ENCODE measurements at places on chromosomes 5 and 9.

DNA sequence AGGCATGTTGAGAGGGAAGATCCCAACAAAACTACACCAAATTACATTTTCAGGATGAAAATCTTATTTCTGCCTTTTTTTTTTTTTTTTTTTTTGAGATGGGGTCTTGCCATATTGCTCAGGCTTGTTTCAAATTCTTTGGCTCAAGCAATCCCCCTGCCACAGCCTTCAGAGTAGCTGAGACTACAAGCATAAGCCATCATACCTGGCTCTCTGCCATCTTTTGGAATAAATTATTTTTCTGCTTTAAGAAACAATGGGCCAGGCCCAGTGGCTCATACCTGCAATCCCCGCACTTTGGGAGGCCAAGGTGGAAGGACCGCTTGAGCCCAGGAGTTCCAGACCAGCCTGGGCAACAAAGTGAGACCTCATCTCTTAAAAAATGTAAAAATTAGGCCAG lies 14.3 kb downstream of the AFF4 start:
- DNase-seq: no peak

- DNase-seq: no peak
Measured at GRCh38 chr9:126084008-126084407, 242.6 kb upstream of the MVB12B start.

DNA sequence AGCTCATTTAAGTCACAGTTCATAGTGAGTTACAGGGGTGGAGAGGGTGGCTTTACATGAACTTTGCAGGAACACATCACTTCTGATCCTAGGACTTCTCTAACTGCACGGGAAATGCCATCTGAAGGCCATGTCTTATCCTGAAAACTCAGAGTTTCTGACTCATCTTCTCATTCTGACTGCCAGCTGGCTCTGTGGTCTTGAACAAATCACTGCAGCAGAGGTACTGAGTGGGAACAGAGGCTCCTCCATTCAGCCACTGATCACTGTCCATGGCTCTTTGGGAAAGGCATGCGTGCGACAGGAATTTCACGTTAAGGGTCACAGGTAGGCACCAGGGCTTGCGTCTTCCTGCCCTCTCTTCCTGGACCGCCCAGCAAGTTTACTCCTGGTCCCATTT lies 114.6 kb upstream of the LRRTM2 start:
- peak; percentile 32 for DNase-seq

DNA sequence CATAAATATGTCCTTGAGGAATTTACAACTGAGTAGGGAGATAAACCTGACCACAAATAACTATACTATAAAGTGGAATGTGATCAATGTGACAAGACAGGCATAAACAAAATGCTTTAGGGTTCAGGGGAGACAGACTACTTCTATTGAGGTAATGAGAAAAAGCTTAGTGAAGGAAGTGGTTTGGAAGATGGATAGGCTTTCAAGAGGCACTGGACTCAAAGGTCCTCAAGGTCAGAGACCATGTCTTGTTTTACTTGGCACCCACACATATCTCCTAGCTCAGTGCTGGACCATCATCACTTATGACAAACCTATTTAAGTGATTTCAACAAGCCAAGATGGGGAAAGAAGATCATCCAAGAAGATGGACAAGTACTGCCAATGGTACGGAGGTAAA lies 257.8 kb downstream of the BNC2 start:
- DNase-seq: no peak

- no peak for DNase-seq
Measured at GRCh38 chr9:15618540-15619331, 65.9 kb downstream of the CCDC171 start.

DNA sequence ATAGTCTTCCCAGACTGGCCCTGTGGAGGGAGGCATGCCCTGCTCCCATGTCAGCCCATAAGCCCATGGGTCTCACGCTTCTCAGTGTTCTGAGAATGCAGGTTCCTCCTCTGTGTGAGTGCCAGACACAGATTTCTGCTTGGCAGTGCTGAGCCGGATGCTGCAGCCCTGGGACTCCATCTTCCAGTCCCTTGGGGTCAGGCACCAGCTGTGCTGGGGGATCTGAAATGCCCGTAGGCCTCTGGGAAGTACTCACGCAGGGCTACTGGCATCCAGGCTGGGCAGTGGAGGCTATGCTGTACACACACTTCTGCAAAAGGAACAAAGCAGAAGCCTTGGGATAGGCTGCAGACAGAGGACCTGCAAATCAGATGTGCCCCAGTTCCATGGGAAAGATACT lies 1944.6 kb downstream of the EFNA5 start:
- no peak for DNase-seq

GRCh38 chr5:94702729-94703128 lies 84.3 kb downstream of the SLF1 start:
- DNase-seq: no peak

DNA sequence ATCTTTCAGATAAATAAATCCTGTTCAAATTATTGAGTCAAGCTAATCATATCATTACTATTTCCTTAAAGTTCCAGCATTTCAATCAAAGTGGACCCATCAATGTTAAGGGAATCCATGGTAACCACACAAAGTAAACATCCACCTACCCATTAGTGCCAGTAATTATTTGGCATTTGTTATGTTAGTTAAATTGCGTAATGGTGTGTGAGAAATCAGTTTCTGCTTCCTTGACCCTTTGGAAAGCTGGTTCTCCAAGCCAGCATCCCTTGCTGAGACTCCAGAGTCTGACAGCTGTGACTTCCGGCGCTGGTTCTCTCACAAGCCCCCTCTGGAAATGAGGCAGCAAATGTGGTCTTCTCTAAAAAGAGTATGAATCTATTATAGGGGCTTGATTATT lies 308.6 kb upstream of the EFNA5 start:
- DNase-seq: no peak

DNA sequence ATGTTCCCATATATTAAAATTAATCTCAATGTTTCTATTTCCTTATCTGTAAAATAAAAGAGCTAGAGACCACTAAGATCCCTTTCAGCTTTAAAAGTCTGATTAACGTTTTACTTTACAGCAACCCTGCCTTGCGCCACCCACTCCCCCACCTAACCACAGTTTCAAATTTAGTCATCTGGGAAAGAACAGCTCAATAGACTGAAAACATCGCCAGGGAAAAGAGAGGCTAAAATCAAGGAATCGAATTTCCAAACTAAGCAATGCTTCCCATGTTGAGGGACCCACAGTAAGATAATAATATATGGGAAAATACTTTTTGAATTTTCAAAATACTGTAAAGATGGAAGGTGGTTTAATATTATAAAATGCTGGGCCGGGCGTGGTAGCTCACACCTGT lies 6.6 kb downstream of the SAXO1 start:
- DNase-seq: no peak

- DNase-seq: no peak
Measured at GRCh38 chr9:125486152-125486508, 220.9 kb downstream of the MAPKAP1 start.

GRCh38 chr5:177008716-177009115 lies 2.1 kb upstream of the UIMC1 start:
- no peak for DNase-seq

DNA sequence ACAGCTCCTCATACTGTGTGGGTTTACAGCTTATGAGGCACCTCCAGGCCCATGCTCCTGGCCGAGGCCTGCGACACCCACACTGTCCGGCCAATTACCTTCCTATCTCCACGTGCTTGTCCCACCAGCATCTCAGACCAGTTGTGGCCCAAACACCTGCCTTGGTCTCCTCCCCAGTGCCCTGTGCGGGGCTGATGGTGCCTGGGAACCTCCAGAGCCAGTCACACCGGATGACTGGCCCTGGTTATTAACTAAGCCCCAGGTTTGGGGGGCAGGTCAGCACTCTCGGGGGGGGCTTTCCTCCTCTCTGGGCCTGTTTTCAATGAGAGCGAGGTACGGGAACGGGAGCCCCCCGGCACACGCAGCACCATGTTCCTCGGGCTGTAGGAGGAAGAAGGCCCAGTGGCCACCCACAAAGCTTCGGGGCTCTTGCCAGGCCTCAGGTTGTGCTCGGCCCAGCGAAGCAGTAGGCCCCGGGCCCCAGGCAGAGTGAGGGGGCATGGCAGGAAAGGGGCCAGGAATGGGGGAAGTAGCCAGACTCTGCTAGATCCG lies 76.0 kb upstream of the PHYKPL start:
- DNase-seq: no peak

DNA sequence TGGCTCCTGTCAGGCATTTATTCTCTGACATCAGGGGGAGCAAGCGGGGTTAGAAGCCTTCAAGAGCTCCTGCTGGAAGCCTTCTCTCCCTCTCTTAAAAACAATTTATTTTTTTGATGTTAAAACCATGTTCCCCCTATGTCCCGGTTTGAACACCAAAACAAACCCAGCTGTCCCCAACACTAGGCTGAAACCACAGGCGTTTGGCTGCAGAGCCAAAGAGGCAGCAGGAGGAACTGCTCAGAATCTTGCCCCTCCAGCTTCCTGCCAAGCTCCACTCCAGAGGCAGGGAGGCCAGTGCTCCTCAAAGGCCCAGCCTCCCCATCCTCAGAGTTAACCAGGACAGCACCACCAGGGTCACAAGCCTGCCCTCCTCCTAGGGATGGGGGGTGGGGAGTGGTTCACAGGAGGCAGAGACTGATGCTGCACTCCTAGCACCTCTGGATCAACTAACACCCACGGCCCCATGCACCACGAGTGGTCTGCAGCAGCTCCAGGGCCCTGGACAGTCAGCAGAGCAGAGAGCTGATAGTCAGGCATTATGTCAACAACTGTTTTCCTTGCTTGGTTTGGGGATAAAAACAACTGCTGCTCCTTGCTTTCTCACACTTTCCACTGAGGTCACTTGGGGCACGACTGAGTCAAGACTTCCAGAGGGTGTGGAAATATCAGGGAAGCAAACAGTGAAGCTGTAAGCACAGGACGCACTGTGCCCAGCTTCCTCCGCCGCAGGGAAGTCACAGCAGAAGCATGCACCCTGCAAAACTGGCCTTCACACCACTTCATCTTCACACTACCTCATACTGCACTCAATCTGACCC lies 96.5 kb upstream of the ADRA1B start:
- peak; percentile 39 for DNase-seq

GRCh38 chr5:101580591-101580990 lies 677.5 kb upstream of the ST8SIA4 start:
- no peak for DNase-seq

DNA sequence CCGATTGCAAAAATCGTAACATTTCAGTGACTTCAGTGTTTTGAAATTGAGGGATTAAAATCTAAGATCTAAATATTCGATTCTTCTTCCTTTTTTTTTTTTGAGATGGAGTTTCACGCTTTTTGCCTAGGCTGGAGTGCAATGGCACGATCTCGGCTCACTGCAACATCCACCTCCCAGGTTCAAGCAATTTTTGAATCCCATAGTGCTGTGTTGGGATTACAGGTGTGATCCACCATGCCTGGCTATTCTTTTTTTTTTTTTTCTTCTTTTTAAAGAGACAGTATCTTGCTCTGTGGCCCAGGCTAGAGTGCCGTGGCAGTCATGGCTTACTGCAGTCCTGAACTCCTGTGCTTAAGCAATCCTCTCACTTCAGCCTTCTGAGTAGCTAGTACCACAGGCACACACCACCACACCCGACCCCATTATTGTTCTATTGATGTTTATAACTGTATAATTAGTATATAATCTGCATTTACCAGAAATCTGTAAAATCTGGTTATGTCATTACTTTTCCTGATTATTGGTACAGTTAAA lies 42.7 kb downstream of the NSD1 start:
- DNase-seq: no peak

DNA sequence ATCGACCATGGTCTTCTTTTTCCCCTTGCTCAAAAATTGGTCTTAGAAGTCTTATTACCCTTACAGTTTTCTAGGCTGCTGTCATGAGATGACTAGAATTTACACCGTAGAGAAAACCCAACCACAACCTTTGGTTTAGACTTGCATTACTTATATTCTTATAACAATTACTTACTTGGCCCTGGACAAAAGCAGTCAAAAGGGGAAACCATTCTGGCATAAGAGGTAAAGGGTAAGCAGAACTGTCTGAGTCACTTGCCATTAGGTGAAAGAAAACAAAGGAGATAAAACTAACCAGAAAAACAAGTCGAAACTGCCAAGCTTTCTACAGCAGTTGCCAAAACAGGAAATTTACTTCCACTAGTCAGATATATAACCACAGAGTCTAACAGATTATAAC lies 17.9 kb downstream of the TMEM245 start:
- DNase-seq: no peak

- DNase-seq: no peak
Measured at GRCh38 chr9:6153425-6153824, 62.2 kb upstream of the IL33 start.

DNA sequence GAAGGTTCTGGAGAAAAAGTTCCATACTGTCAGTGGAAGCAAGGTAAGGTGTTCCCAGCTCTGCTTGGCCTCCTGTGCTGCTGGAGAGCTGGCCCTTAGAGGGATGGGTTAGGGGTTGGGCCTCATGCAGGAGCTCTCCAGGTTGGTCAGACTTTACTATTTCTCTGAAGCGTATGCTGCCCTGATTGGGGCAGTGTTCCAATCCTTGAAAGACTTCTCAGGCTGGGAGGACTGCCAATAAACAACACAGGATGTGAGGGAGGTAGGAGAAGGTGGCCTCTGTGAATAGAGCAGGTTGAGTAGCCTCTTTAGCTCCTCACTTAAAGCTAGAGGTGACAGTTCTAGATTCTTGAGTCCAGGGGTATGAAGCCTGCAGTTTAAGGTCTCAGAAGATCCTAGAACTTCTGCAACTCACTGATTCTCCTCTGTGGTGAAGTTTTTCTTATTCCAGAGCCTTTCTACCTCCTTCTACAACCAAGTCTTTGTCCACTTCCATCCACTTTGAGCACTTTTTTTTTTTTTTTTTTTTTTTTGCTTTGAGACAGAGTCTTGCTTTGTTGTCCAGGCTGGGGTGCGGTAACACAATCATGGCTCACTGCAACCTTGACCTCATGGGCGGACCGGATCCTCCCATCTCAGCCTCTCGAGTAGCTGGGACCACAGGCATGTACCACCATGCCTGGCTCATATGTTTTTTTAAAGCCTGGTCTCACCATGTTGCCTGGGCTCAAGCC lies 3.0 kb downstream of the HNRNPAB start:
- no peak for DNase-seq

GRCh38 chr5:168802337-168802736 lies 223.2 kb upstream of the PANK3 start:
- DNase-seq: no peak

DNA sequence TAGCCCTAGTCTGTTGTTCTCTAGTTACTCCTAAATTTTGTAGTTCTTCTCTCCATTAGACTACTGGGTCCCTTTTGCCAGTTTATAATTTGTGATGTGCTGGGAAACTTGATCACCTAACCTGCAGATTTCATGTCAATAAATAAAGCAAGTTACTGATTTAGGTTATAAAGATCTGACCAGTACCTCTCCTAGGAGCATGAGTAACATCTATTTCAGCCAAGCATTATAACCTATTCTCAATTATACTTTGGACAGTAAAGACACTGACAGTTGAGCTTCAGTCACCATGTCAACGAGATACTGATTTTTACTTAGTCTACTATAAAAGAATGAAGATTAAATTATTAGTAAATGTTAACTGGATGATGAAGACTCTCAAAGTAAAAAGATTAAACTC lies 36.7 kb downstream of the CSNK1A1 start:
- DNase-seq: no peak

Measured in AG08396 (cell line).